ENCODE measurements at places on chromosomes 1 and 21.

- DNase-seq = no peak
Observed at GRCh38 chr1:180494370-180494769, 8.0 kb downstream of the ACBD6 start.

- no peak for DNase-seq
Observed at GRCh38 chr1:88175631-88176226, 508.3 kb upstream of the PKN2 start.

GRCh38 chr1:46532095-46532494 lies 19.4 kb downstream of the KNCN start:
- DNase-seq = no peak

DNA sequence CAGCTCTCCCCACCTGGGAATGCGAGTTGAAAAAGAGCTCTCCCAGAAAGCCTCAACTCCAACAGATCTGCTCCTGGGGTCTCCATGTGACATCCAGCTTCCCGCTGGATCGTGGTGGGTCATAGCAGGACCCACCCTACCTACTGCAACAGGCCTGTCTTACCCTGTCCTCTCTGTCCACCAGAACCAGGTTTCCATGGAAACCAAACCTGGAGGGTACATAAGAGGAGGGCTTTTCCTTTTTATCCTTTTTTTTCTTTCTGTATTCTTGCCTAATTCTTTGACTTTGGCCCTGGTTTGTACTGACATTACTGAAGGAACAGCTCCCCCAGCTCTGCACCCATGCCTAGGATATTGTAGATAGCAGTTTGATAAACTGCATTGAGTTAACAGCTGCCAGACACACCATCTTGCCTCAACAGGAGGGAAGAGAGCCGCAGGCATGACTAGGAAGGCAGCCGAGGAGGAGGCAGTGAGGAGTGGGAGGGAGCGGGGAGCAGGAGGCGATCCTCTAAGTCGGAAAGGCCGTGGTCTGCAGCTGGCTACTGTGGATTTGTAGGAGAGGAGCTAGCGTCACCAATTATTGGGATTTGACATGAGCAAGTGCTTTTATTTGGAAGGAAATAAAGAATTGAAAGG lies 9.7 kb upstream of the FMOD start:
- no peak for DNase-seq

Data from stimulated activated CD4-positive, alpha-beta T cell treated with anti-CD3 and anti-CD28 coated beads, Interleukin-4, amount 100 ng/mL, for 1 hour (primary cell).